ENCODE measurements at places on chromosomes 7 and 10. TPM values are rescaled to one million over a fixed set of nuclear protein-coding genes. Genes with fewer than 3 reads are reported as not detected.

DNA sequence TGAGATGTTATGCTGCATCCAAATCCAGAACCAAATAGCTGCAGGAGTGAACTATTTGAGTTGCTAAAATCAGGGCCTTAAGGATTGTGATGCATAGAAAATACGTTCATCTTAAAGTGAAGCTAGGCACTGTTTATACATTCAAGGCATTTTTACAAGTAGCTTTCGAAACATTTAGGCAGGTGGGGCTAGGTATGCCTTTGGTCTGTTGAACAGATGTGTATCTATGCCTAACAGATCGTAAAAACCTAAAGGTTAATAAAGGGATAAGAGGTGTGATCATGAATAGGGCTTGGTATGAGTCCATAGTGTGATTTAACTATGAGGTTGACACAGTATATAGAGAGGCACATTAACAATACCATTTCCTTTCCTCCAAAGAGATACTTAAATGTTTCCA lies 262.5 kb downstream of the SEMA3D start:
- no peak for DNase-seq

DNA sequence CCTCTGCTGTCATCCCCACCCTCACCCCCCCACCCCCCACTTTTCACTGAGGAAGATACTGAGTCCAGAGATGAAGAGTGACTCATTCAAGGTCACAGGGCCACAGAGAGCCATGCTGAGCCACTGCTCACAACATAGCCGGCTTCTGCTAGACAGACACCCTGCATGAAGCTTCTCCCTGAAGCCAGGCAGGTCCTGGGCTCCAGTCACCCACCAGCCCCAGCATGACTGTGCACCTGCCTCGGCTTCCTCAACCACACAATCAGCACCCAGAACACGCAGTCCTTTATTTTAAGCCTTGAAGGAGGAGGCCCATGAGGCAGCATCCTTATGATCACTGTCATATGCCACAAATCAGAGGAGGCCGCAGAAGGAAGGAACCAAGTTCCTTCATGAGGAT lies 19.2 kb upstream of the PRKAG2 start:
- DNase-seq = no peak

- DNase-seq = no peak
Measured at GRCh38 chr7:2861509-2861908, 17.4 kb upstream of the GNA12 start.

The ZMIZ1 gene
- total RNA-seq = 19.6 TPM

DNA sequence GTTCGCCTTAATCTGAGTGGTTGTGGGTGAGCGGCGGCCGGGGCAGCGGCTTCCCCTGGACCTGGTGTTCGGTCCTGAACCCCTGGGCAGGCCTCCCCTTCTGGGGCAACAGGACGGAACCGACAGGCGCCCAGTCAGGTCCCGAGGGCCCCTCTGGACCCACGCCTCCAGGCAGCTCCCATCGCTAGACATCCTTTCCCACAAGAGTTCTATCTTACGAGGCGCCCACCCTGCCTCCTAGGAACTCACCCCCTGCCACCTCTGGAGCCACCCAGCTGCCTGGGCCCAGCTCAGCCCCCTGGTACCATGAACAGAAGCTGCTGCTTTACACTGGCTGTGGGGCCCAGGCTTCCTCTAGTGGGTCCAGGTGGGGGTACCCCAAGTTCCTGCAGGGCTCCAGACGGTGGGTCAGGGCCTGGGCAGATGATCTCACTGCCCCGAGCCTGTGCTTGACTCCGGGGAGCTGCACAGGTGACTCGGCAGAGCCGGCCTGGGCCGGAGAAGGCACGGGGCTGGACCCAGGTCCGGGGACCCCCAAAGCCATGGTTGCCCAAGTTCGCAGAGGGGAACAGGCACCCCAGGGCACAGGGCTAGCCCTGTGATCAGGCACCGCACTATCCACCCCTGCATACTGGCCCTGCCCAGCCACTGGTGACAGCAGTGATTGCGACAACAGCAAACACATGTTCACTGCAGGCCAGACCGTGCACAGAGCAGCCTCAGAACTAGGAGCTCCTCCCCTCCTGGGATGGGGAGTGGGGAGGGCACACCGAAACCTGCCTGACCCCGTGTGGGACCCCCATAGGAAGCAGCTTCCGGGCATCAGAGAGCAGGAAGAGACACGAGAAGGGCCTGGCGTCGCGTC lies 180.3 kb downstream of the ELFN1 start:
- DNase-seq = no peak

The DNAJC30 gene
- total RNA-seq = 2.4 TPM

- DNase-seq = no peak
Measured at GRCh38 chr7:128923411-128923800, 12.9 kb upstream of the KCP start.

- DNase-seq = no peak
Measured at GRCh38 chr7:154424350-154424749, 372.2 kb downstream of the DPP6 start.

DNA sequence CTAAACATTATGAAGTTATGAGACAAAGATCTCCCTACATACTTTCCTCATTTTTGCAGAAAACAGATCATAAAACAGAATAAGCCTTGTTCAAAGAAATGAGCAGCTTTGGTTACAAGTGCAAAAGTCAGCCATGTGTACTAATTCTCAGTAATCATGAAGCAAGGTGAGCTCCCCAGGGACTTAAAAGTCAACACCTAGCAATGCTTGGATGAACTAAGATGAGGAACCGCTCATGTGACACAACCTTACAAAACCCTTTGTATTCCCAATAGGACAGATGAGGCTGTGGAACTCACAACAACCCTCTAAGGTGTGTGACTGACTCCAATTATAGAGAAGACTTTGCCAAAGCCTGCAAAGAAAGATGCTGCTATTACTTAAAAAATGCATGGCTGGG lies 154.5 kb downstream of the SLC25A13 start:
- DNase-seq = no peak

GRCh38 chr10:21084700-21085099 lies 187.6 kb upstream of the NEBL start:
- no peak for DNase-seq

The C10orf143 gene
- total RNA-seq = 0.41 TPM

- peak; percentile 81 for DNase-seq
Measured at GRCh38 chr7:108455998-108456677, at the start of gene NRCAM. NRCAM (minus strand) TSS chr7:108456436; CDS start chr7:108240064, 216,372 bp downstream.

DNA sequence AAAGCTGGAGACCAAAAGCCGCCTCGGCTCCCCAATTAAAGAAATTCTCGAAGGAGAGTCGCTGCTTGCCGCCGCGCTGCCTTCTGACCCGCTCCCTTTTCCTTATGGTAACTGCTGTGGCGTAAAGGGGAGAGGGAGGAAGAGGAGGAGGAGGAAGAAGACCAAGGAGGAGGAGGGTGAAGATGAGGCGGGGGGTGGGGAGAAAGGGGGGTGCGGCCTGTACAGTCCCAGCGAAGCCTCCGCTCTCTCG lies 388 bp downstream of the CNOT4 start:
- DNase-seq = no peak

- no peak for DNase-seq
Measured at GRCh38 chr10:60985951-60986350, 42.0 kb upstream of the RHOBTB1 start.

The UCMA gene
- not detected for total RNA-seq

- no peak for DNase-seq
Measured at GRCh38 chr10:88765816-88766215, 6.0 kb downstream of the LIPN start.

DNA sequence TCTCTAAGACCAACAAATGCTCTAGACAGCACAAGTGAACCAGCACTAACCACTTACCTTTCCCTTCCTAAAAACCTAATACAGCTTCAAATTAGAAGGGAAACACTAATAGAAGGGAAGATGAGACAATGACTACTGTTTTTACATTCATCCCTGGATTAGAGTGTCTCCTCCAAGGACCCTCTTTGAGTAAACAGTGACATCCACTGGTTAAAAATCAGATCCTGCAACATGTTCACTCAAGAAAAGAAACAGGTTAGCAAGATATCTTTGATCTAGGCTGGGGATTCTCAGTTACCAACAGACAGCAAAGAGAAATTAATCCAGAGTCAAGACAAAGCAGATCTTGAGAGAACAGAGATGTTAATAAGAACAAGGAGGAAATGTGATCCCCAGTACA lies 177.7 kb upstream of the GHITM start:
- peak; percentile 8 for DNase-seq
